Activated CD8-positive, alpha-beta memory T cell treated with anti-CD3 and anti-CD28 coated beads for 4 hours (primary cell): ENCODE measurements at places on chromosomes 2 and 18.

- DNase-seq: no peak
Observed at GRCh38 chr2:207394812-207395534, 134.8 kb upstream of the CREB1 start.

DNA sequence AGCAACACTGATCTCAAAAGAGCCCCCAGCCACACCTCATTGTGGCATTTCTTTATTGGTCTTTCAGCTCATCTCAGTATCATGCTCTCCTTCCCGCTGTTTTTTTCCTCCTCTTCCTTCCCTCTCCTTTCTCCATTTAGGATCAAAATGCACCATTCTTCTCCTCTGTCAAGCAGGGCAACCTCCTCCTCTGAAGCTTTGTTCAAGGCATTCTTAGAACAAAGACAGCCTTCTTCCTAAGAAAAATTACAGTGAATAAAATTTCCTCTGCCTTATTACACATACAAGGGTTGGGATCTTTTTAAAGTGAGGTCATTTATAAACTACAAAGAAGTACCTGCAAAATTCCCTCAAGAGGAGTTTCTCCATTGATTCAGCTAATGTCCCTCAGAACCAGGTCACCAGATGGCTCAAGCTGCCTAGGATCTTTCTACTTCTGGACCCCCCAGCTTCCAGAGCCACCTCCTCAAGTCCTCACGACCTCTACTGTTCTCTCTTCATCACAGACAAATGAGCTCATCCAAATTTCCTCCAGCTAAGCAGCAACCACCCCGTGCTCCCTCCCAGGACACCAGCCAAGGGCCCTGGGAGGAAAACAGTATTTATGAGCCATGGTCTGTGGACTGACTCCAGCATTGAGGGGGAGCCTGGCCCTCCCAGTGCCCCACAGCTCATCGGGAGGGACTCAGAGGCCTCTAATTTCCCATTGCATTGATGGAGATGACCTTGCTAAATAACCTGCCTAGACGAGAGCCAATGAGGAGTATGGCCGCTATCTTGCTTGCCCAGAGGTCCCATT, 18.0 kb downstream of the SFXN5 start:
- DNase-seq: no peak

GRCh38 chr2:120736624-120737339, 1.1 kb downstream of the GLI2 start:
- DNase-seq: no peak

GRCh38 chr18:7521226-7521856, 45.8 kb upstream of the PTPRM start:
- DNase-seq: no peak

GRCh38 chr2:104861351-104862057, 7.6 kb downstream of the POU3F3 start:
- no peak for DNase-seq

DNA sequence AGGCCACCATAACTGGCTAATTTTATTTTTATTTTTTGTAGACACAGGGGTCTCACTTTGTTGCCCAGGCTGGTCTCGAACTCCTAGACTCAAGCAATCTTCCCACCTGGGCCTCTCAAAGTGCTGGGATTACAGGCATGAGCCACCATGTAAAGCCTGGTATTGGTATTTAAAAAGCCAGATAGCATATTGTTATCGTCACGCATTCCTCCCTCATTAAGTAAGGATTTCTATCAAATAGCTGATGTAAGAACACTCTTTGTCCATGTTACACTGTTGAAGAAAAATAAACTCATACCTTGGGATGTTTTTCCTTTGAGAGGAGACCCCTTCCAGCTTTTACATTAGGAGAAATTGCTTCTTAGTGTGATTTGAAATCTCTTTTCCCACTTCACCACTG, 39.2 kb upstream of the DARS1 start:
- no peak for DNase-seq

- no peak for DNase-seq
Observed at GRCh38 chr2:201419057-201419635, 32.1 kb downstream of the TRAK2 start.

- DNase-seq: no peak
Observed at GRCh38 chr18:36786686-36787085, 42.1 kb downstream of the TPGS2 start.

- no peak for DNase-seq
Observed at GRCh38 chr2:109497463-109497862, 116.3 kb downstream of the SEPTIN10 start.

DNA sequence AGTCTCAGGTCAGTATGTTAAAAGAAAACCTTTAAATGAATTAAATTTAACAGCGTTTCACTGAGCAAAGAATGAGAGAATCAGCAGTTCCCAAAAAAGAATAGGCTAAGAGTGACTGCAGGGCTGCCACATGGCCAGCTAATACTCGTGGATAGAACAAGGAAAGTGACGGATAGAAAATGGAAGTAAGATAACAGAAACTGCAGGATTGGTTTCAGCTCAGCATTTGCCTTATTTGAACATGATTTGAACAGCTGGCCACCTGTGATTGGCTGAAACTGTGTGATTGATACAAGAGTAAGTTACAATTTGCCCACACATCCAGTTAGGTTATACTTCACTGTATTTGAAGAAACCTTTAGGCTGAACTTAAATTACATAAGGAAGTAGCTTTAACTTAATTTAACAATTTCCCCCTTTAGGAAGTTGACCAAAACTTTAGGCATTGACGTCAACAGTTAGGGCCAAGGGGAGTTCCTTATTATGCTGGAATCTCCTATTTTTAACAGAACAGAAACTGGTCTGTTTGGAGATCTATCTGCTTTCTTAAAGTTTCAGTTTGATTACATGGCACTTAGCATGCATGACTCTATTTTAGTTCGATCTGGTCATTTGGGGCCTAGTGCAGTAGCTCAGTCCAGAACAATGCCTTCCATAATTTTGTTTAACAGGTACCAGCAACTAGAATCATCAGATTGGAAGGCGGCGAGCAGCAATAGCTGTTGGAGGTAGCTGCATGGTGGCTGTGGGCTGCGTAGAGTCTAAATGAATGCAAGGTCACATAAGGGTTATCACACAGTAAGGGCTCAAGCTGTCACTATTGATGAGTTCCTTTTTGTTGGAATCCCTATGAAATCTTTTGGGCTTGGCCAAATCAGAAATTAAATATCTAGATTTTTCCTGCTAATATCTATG, 143.4 kb downstream of the TRIM43 start:
- no peak for DNase-seq

GRCh38 chr2:46479265-46479664, at the start of gene TMEM247:
TMEM247 (plus strand) TSS chr2:46479565.
- no peak for DNase-seq

- no peak for DNase-seq
Observed at GRCh38 chr18:2976218-2977132, 36.5 kb downstream of the LPIN2 start.

- no peak for DNase-seq
Observed at GRCh38 chr2:204228169-204228886, 291.8 kb downstream of the ICOS start.

- no peak for DNase-seq
Observed at GRCh38 chr2:188668017-188668680, 306.0 kb upstream of the COL3A1 start.

DNA sequence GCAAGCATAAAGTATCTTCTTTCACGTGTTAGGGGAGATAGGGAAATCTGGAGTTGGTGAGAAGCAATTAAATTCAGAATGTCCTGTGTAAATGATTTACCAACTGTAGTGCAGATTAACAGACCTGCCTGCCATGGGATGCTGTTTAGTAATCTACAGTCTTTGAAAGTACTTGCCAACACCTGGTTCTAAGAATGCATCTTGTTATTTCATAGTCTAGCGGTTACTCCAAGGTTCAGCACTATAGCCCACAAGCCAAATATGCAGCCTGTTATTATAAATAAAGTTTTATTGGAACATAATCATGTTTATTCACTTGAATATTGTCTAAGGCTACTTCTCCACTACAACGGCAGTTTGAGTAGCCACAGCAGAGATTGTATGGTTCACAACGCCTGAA, 100.8 kb downstream of the OSBPL6 start:
- DNase-seq: no peak

DNA sequence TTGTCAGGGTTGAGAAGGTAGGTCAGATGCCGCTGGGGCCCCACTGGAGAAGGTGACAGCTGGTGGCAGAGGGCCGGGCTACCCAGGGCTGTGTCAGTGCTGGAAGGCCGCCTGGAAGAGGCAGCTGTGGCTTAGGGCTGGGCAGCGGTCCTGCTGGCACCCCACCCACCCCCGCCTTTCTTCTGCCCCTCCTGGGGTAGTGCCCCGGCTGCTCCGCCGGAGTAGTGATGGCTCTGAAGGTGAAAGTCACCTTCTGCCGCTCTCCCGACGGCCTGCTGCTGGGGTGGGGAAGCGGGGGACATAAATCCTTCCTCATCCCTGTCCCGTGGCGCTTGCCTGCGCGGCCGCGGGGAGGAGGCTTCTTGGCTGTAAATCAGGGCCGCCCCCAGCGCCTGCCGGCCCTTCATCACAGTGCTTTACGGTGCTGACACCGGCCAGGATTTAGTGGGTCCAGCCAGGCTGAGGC, 332.2 kb downstream of the DYSF start:
- DNase-seq: no peak

- DNase-seq: no peak
Observed at GRCh38 chr2:183153967-183154366, 29.7 kb downstream of the NUP35 start.

DNA sequence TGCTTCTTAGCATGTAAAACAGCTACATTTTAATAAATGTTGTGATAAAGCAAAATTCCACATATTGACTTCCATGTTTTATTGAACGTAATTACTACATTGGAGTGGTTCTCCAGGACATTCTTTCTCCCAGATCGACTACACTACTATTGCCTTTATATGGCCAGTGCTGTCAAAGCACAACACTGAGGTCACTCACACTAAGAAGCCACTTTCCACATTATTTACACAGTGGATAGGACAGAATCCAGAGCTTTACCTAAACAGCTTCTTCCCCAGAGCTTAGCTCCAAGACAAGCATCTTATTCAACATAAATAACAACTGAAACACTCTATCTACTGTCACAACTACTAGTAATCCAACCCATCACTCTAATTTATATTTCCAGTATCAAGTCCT, 73.9 kb upstream of the WDR75 start:
- DNase-seq: no peak

DNA sequence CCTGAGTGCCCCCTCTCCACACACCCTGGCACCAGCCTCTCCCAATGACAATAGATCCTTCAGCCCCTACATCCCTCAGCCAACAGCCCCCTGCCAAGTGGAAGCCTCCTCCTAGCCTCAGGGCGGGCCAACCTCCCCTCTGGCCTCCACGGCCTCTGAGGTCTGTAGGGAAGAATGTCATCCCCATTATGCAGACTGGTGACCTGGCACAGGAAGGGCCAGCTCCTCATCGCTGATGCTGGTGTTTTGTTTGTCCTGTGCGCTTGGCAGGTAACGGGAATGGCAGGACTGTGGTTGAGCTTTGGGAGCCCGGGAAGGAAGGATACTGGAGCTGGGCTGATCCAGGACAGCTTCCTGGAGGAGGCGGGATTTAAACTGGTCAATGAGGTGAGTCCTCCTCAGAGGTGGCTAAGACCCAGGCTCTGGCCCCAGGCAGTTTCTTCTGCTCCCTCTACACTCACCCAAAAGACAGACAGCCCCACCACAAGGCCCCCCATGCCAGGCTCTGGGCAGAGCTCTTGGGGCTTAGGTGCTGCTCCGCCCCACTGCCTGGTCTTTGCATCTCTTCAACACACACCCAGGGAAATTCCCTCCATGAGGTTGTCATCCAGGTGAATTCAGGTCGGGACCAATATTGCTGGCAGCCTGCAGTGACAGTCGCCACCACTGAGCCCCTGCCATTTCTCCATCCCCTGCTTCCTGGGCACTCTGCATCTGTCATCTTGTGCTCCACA, 75.2 kb upstream of the SMAD7 start:
- DNase-seq: no peak

GRCh38 chr18:24022161-24022560, 7.6 kb downstream of the TTC39C start:
- no peak for DNase-seq

GRCh38 chr18:13534631-13535030, 191.7 kb downstream of the FAM210A start:
- DNase-seq: no peak

- DNase-seq: no peak
Observed at GRCh38 chr18:22332590-22332989, 85.1 kb downstream of the CTAGE1 start.

- no peak for DNase-seq
Observed at GRCh38 chr2:150100336-150100735, 387.1 kb downstream of the RND3 start.

GRCh38 chr2:105104208-105104731, 66.4 kb downstream of the MRPS9 start:
- no peak for DNase-seq

DNA sequence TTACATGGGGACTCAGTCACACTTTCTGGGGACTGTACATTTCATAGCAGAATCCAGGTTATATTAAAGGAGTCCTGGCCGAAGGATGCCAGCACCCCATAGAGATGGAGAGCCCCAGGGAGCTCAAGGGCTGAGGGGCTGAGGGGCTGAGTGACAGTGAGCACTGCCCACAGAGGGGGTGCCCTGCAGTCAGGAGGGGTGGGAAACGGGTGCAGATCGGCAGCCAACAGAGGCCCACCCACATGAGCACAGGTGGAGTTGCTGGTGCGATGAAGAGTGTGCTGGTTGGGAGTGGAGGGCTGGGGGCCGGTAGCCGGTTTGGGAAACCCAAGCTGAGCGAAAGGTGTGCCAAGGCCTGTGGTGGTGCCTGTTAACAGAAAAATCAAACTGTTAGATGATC, 32.1 kb downstream of the TPRKB start:
- DNase-seq: no peak

DNA sequence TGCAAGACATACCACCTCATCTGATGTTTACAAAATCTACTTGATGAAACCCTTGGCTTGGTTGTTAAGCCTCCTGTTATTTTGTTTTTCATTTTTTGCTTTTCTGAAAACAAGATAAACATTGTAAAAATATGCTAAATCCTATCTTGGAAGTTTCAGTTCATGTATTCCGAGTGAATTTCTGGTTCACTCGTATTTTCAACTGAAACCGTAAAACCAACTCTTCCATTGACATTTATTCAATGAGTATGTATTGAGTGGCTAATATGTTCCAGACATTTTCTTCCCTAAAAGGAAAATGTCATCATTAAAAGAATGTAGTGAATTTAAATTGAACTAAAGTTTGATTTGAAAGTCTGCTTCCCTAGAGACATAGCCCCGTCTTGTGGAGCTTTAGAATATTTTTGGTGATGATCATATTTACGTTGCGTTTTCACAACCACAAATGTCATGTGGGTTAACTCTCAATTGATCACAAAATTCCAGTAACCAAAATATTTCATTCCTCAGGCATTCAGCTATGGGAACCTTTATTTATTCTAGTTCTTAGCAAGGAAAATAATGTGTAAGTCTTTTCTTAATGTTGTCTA, 204.2 kb downstream of the MBD2 start:
- DNase-seq: no peak
